CD4-positive, alpha-beta T cell treated with Interleukin-12 subunit alpha and Interleukin-12 subunit beta, for 1 hour (primary cell): ENCODE measurements at places on chromosomes 12 and 14.

DNA sequence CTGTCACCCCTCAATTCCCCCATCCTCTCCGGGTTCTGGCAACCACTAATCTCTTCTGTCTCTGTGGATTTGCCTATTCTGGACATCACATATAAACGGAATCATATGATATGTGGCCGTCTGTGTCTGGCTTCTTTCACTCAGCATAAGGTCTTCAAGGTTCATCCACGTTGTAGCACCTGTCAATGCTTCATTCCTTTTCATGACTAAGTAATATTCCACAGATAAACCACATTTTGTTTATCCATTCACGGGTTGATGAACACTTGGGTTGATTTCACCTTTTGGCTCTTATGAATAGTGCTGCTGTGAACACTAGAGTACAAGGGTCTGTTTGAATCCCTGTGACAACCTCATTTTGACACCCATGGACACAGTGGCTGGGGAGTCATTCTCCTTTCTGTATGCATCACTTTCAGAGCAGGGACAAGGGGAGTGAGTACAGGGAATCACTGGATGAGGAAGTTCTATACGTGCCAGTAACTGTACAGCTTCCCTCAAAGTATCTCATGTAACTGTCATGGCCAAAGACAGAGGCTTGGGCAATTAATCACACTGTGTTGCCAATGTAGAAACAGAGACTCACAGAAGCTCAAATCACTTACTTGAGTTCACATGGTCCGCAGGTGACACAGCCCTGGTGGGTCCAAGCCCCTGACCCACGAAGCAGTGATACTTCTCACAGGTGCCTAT lies 10.9 kb upstream of the TESC start:
- no peak for DNase-seq

- no peak for DNase-seq
Measured at GRCh38 chr12:58907391-58907790, 12.9 kb downstream of the LRIG3 start.

- no peak for DNase-seq
Measured at GRCh38 chr14:90424075-90424474, 27.2 kb downstream of the CALM1 start.

DNA sequence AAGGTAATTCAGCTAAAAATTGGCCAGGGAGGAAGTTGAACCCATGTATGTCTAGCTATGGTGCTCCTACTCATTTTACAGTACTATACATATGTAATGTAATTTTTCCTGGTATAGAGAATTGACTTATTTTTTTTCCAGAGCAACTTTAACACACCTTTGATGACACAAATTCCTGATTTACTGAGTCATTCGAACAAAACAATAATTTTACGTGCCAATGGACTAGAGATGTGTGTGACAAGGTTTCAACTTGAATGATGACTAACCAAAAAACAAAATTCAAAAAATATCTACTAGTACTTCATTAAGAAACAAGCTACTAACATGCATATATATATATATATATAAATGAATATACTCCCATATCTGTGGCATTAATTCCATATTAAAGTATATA lies 180.5 kb downstream of the KITLG start:
- DNase-seq: no peak

DNA sequence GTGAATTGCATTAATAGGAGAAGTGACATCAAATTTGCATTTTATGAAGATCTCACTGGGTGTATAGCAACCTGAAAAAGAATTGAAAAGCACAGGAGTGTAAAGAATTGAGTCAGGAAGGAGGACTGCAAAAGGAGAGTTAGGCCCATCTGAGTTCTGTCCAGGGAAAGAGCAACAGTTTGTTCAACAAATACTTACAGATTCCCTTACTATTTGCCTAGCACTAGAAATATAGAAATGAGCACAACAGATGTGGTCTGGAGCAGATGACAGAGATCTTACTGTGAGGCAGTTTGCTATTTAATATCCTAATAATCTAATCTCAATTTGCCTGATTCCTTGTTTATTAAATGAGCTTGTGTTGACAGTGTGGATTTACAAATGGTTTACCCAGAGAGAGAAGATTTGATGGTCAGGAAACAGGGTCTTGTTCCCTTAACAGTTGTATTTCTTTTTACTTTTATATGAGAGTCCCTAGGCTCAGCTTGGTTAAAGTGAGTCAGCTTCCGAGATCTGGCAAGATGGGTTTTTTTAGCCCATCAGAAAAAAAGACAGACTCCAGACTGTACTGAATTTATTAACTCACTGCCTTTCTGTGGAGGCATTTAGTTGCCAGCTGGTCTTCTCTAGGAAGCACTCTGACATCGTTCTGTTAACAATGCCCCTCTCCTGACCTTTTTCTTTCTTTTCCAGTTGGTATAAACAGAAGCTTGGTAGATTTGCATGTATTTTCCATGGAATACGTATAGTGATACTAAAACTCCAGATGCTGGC lies 229.7 kb downstream of the TTC6 start:
- DNase-seq: no peak

- DNase-seq: no peak
Measured at GRCh38 chr14:31142455-31143087, 65.0 kb downstream of the HECTD1 start.

DNA sequence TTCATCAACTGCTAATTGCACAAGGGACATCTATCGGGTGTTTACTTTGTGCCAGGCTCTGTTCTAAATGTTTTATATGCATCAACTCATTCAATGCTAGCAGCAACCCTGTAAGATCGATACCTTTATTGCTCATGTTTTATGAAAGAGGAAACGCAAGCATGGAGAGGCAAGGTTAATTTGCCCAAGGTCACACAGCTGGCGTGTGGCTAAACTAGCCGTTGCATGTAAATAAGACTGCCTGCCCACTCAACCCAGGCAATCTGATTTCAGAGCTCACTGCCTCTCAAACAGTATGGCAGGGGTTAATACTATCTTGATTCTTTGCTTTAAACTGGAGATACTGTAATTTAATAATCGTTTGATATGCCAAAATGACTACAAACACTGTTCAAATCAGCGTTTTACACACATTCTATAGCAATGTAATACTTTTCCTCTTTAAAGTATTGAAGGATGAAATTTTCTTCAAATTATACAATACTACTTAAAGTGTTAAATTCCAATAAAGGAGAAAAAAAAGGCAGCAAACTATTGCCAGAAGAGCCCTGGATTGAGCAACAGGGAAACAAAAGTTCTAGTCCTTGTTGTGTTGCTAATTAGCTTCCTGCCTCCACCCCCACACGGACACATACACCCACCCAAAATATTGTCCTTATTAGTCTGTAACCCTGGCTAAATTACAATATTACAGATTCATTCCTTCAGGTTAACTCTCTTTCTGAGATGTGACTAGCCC lies 39.1 kb upstream of the DHRS7 start:
- no peak for DNase-seq

GRCh38 chr12:118633071-118633470 lies 256.7 kb downstream of the SUDS3 start:
- DNase-seq: no peak

GRCh38 chr14:21229821-21230220 lies 39.4 kb downstream of the HNRNPC start:
- peak; percentile 66 for DNase-seq

- no peak for DNase-seq
Measured at GRCh38 chr12:67539946-67540345, 108.6 kb upstream of the DYRK2 start.

DNA sequence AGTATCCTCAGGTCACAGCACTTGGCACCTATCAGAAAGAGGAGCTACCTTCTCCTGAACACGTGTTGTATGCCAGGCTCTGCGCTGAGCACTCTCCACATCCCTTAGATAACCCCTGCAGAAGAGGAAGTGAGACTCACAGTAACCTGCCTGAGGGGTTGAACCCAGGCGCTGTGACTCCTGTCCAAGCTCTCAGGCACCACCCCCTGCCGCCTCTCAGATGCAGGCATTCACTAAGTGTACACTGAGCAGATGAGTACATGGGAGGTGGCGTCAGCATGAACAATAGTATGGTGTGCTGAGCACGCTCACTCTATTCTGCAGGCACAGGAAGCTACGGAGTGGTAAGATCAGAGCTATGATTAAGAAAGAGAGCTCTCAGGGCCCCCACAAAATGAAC lies 21.0 kb upstream of the RIC8B start:
- peak; percentile 54 for DNase-seq

- DNase-seq: no peak
Measured at GRCh38 chr12:87756721-87757120, 272.5 kb downstream of the C12orf50 start.

GRCh38 chr12:18254081-18254480 lies 7.2 kb upstream of the PIK3C2G start:
- DNase-seq: no peak

DNA sequence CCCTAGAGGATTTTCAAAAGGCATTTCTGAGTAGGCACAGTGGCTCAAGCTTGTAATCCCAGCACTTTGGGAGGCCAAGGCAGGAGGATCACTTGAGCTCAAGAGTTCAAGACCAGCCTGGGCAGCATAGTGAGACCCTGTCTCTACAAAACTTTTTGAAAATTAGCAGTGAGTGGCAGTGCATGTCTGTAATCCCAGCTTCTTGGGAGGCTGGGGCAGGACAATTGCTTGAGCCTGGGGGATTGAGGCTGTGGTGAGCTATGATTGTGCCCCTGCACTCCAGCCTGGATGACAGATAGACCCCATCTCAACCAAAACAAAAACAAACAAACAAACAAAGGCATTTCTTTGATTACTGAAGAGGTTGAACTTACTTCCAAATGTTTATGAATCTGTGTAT lies 201.4 kb downstream of the KIF26A start:
- DNase-seq: no peak

GRCh38 chr12:123238961-123239360 lies 5.7 kb downstream of the MTRFR start:
- DNase-seq: no peak

DNA sequence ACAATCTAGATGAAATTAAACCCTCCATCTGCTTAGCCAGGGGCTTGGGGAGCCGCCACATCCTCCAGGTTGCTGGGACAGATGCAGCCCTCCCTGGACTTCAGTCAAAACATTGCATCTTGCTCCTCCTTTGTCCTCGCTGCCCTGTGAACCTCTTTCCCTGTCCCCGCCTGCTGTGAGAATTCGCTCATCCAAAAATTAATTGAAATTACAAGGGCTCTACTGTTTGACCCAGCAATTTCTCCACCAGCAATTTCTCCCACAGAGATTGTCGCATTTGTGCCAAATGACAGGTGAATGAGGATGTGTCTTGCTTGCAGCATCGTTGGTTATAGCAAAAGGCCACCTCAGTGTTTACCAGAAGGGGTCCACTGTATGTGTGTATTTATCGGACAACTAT lies 5.0 kb upstream of the POP5 start:
- DNase-seq: no peak

- DNase-seq: no peak
Measured at GRCh38 chr12:105256011-105256410, 20.0 kb upstream of the APPL2 start.

GRCh38 chr14:89912667-89913211 lies 41.8 kb downstream of the EFCAB11 start:
- peak; percentile 4 for DNase-seq

- peak; percentile 57 for DNase-seq
Measured at GRCh38 chr12:110689281-110690126, 589 bp upstream of the HVCN1 start.

DNA sequence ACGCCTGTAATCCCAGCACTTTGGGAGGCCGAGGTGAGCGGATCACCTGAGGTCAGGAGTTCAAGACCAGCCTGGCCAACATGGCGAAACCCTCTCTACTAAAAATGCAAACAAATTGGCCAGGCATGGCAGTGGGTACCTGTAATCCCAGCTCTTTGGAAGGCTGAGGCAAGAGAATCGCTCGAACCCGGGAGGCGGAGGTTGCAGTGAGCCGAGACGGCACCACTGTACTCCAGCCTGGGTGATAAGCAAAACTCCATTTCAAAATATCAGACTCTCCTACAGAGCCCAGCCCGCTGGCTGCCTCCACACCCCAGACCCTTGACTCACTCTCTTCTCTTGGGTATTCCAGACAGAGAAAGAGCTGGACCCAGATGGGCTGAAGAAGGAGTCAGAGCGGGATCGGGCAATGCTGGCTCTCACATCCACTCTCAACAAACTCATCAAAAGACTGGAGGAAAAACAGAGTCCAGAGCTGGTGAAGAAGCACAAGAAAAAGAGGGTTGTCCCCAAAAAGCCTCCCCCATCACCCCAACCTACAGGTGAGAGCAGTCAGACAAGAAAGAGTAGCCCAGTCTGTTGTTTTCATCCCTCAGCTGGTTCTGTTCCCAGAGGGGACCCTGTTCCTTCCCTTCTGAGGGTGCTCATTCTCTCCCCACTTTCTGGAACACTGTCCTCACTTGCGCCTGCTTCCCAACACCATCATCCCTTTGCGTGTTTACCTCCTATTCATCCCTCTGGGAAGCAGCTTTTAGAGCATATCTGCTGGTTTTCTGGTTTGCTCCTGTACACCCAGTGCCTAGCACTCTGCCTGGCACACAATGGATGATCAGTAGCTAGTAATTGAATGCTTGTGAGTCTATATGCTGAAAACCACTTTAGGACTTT lies 19.7 kb downstream of the AGAP2 start:
- no peak for DNase-seq

- DNase-seq: no peak
Measured at GRCh38 chr12:65025136-65025535, 96.0 kb downstream of the WIF1 start.

DNA sequence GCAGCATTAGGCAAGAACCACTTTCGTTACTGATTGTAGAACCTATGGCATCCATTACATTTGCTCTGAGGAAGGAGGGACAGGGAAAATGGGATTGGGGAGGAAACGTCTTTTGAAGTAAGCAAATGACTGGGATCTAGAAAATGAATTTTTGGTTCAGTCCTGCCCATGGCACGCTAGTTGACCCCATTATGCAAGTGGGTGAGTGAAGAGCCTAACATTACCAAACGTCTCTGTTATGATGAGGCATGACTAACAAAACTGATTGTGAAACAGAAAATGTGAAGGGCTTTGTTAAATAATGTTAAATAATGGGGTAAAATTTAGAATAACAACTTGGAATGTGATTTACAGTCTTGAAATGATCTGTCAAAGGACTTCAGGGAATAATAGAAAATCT lies 38.9 kb downstream of the CPSF2 start:
- no peak for DNase-seq

DNA sequence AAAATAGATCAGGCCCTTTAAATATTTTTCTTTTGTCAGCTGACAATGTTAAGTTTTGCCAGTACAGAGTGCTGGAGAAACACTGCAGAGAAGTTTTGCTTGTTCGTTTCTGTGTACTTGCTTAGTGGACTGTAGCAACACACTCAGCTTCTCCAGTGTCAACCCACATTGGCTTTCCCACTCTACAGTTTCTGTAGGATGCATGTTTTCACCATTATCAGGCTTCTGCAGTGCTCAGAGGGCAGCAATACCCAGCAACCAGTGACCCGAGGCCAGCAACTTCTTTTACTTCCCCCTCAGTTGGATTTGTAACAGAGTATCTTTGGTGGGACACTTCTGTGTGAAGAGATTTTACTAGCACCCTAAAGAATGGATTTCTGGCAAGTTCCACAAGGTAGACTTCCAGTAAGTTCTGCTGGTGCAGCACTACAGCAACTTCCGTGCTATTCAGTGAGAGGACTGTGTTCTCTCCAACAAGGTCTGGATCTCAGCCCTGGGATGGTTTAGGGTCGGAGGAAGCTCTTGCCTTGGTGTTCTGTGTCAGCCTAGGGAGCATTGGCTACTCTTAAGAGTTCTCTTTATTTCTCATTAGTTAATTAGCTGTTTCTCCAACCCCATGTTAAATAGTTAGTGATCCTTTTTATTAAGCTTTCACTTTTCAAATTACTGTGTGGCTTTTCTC lies 70.4 kb downstream of the FUT8 start:
- DNase-seq: no peak

- no peak for DNase-seq
Measured at GRCh38 chr12:116184763-116185162, 92.7 kb downstream of the MED13L start.
